MV-4-11 (cell line): ENCODE measurements at places on chromosomes 2 and 18.

DNA sequence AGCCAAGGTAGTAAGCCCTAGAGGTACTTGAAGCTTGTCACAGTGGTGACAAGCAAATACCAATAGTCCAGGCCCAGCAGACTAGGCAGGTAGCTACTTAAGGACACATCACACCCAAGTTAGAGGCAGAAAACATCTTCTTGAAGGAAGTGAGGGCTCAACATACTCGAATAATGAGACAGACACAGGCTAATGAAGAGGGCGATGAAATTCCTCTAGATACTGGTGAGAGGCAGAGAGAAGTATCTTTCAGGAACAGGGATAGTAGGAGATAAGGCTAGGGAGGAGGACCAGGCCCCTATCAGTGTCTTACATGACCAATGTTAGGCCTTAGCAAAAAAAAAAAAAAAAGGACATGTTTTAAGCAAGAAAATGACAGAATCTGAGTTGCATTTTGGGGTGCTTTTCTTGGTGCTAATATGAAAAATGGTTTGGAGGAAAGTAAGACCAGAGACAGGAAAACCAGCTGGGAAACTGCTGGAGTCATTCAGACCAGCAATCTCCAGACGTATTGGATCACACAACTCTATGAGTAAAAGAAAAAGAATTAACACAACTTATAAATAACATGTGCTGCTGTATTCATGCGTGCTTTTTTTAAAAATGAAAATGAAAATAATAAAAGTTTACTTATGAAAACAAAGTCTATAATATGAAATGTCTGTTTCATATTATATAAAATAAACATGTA is 37.7 kb downstream of the COBLL1 start:
- no peak for DNase-seq

DNA sequence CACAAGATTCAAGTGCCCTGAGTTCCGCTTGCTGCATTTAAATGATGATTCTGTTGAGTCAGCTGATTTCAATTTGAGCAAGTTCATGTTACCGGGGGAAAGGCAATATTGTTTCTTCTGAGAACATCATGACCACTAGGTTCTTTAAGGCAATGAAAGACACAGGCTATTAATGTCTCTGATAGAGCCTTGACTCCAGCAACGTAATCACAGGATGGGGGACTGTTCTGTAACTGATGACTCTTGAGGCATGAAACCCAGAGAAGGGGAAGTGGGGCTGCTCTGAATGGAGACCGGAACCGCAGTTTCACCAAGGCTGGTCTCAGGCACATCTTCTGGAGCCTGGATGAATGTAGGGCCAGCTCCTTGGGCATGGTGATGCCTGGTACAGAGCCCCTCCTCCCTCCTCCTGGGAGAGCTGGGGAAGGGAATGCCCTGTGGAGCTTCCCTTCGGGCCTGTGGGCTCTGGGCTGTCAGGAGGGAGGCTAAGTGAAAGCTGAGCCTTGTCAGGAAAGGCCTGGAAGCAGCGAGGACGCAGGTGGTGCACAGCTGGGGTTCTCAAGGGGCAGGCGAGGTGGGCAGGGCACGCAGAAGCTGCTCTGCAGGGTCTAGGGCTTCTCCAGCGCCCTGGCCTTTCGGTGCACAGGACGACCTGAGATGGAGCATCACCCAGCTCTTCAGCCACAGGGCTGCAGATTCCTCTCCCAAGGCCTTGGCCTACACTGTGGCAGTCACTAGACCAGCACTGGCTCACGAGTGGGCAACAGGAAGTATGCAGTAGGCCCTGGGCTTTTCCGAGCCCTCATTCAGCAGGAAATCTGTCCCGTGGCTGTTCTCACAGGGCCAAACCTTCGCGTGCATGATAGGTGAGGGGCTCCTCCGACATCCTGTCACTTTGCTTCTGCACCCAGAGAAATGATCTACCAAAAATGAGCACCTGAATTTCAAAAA is 36.6 kb upstream of the PRLH start:
- DNase-seq, result peak; percentile 95

- DNase-seq, result no peak
Measured at GRCh38 chr2:203072371-203072770, 57.7 kb downstream of the NBEAL1 start.

DNA sequence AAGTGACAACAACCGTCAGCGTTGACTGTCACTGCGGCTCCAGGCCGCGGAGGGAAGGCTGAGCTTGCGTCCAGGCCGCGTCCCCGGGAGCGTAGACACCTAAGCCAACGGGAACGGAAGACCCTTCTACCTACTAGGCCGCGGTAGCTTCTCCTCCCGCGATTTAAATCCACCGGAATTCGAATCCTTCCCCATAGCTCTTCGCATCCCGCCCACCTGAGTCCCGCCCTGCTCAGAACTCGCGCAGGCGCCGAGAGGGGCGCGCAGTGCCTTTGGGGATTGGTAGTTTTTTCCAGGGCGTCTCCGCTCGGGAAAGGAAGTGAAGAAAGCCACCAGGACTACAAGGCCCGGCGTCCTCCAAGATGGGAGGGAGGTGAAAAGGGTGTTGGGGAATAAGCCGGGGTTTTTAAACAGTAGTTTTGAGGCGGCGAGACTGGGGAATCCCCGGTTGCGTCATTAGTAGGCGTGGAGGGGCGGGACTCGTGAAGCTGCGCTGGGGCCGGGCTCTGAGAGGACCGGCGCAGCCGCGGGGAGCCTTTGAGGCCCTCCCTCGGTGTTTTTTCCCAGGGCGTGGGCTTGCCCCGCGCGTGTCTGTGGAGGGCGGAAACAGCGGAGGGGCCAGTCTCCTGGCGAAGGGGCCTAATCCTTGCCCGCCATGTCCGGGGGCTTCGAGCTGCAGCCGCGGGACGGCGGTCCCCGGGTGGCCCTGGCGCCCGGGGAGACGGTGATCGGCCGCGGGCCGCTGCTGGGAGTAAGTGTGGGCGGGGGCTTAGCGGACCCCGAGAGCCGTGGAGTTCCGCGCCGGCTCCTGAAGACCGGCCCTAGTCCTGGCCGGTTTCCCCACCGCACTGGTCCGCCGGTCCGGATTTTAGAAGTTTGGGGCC is at the start of the genes APLF and FBXO48:
Gene APLF, plus strand, starts transcription at position 509 of the 884 bp plus-strand sequence. Its CDS starts 147 bp downstream, at position 656.
Gene FBXO48, minus strand, starts transcription at position 218 of the 884 bp plus-strand sequence. CDS start 2,149 bp downstream, outside the sequence.
- peak; percentile 99 for DNase-seq
